Lung (tissue), 17 donors: ENCODE measurements at places on chromosomes 13 and 19. TPM values are rescaled to one million over a fixed set of nuclear protein-coding genes. Genes with fewer than 3 reads are reported as not detected.

The RFPL4A gene
- not detected for total RNA-seq

The RUBCNL gene
- 5.0 TPM for total RNA-seq

The FCHO1 gene
- total RNA-seq: 9.4 TPM

The CALR3 gene
- total RNA-seq: not detected

The TRPC4 gene
- 3.1 TPM for total RNA-seq

The LRRC8E gene
- total RNA-seq: 8.6 TPM

The ATP4A gene
- not detected for total RNA-seq

The CEACAM8 gene
- total RNA-seq: 1.2 TPM

The KIR3DL1 gene
- not detected for total RNA-seq

The ZNF829 gene
- total RNA-seq: 2.3 TPM

The TMEM272 gene
- 0.55 TPM for total RNA-seq

The GTF2F2 gene
- total RNA-seq: 21.3 TPM

The BAX gene
- total RNA-seq: 109 TPM

The SLC15A1 gene
- 0.31 TPM for total RNA-seq

The FCER2 gene
- 0.43 TPM for total RNA-seq

The CCDC194 gene
- 0.74 TPM for total RNA-seq

The OR7C1 gene
- total RNA-seq: not detected

The NFIX gene
- total RNA-seq: 190 TPM

The IPO5 gene
- total RNA-seq: 84.8 TPM

The FFAR1 gene
- total RNA-seq: 0.49 TPM

The LCP1 gene
- 89.8 TPM for total RNA-seq

The LIN7B gene
- 7.8 TPM for total RNA-seq

The SULT2B1 gene
- 1.2 TPM for total RNA-seq

The LHFPL6 gene
- 40.4 TPM for total RNA-seq

The ZNF575 gene
- total RNA-seq: 2.3 TPM

The TTC9B gene
- not detected for total RNA-seq

The OR10H1 gene
- not detected for total RNA-seq

The SERTM1 gene
- total RNA-seq: 2.5 TPM

The ZNF43 gene
- 15.9 TPM for total RNA-seq

The VWA8 gene
- total RNA-seq: 26.3 TPM

The RASL11A gene
- total RNA-seq: 15.4 TPM

The ZNF534 gene
- 0.20 TPM for total RNA-seq

The ZNF628 gene
- 2.0 TPM for total RNA-seq

The OLFM2 gene
- total RNA-seq: 5.8 TPM
